ENCODE measurements at places on chromosomes 11 and 22.

GRCh38 chr22:31211482-31211861 is 626 bp upstream of the LIMK2 start:
- no peak for DNase-seq

GRCh38 chr22:37197451-37198257 is 9.6 kb upstream of the C1QTNF6 start:
- DNase-seq = no peak

DNA sequence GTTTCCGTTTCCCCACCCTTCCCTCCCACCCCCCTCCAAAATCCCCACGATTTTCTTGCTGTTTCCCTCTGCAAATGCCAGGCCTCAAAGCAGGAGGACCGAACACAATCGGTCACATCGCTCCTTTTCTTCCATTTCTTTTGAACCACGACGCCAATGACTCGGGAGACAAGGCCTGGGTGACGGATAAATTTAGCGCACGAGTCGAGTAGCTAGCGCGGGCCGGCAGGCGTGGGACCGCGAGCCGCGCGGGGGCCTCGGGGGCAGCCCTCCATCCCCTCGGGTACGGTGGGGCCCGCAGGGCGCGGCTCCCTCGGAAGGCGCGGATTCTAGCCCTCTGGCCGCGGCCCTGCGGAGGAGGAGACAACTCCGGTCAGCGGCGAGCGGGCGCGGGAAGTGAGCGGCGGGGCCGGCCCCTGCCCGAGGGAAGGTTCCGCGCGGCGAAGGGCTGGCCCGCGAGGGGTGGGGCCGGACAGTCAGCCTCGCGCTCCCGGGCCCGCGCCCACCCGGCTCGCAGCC is 414 bp downstream of the JOSD1 start:
- no peak for DNase-seq

GRCh38 chr11:86745571-86745970 is 54.8 kb upstream of the PRSS23 start:
- DNase-seq = no peak

DNA sequence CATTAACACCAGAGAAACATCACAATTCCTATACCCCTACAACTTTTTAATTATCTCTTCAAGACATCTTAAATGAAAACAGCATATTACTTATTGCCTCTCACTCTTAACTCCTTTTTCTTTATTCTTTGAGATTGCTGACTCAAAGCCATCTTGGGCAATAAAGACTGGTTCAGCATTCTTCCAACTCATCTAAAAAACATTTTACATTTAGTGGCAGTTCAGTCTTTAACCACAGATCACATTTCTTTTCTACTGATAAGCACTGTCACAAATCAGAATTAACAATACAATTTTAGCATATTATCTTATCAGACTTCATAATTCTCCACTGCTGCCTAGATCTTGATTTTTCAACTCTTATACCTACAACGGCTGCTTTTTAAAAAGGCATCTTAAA is 34.0 kb downstream of the SIK3 start:
- no peak for DNase-seq

DNA sequence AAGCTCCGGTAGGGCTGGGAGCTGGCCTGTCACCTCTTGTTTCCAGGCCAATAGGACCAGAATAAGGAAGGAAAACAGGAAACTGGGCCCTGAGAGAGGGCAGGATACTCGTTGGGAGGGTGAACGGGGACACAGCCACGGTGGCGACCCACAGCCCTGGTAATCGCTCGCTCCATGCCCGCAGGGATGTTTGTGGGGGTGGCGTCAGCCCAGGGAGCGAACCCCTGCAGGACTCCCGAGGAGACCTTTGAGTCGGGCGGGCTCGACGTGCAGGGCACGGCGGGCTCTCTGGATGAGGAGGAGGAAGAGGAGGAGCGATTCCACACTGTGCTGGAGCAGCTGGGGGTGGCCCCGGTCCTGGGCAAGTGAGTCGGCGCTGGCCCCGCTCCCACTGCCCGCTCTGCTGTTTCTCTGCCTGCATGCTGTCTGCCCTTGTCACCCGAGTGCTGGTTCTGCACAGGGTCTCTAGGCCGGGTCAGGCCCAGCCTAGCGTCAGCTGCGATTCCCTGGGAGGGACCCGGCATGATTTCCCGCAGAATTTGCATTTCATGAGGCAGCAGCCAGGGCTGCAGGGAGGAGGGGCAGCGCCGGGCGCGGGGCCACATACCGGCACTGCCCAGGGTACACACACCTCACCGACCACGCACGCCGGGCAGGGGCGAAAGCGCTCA is 1.6 kb downstream of the CRACR2B start:
- no peak for DNase-seq

GRCh38 chr11:37322333-37323194 is 724.5 kb upstream of the RAG2 start:
- DNase-seq = no peak

GRCh38 chr11:31582697-31583096 is 73.1 kb downstream of the ELP4 start:
- no peak for DNase-seq

DNA sequence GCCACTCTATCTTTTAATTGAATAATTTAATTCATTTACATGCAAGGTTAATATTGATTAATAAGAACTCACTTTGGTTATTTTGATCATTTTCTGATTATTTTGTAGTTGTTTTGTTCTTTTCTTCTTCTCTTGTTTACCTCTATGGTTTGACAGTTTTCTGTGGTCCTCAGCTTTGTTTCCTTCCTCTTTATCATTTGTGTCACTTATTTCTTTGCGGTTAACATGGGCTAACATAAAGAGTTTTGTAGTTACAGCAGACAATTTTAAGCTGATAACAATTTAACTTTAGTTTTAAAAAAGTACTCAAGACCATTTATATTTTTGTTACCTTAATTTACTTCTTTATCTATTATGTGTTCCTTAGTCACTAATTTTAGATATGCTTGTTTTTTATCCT is 1032.8 kb upstream of the RAG2 start:
- no peak for DNase-seq

DNA sequence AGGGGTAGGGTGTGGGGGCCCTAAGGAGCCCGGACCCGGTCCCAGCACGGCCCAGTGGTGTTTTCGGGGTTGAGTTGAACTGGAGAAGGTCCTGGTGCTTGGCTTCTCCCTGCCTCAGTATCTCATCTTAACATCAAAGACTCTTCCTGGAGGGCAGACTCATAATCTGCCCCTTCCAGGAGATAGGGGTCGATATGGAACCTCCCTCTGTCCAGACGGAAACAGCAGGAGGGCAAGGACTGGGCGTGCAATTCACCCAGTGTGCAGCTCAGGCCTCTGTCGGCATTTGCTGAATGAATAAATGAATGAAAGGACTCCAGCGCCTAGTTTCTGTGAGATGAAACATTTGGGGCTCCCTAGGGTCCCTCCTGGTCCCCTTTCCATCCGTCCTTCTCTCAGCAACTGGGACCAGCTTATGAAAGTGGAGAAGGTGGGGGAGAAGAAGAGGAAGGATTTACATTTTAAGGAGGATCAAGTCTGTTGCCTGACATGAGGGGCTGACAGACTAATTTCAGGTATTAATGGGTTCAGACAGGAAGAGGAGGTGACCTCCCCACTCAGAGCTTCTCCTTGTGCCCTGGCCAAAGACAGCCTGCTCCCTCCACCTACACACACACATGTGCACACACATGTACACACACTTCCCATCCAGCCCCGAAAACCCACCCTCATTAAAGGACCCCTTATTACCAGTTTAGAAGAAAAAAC is 1.1 kb upstream of the SHISA8 start:
- no peak for DNase-seq

All from CD4-positive, alpha-beta T cell treated with Interferon gamma for 1 hour (primary cell).